ENCODE measurements at places on chromosomes 12 and 14.
A peak's percentile ranks its signal among the peaks of the same experiment; 100 is the strongest.

DNA sequence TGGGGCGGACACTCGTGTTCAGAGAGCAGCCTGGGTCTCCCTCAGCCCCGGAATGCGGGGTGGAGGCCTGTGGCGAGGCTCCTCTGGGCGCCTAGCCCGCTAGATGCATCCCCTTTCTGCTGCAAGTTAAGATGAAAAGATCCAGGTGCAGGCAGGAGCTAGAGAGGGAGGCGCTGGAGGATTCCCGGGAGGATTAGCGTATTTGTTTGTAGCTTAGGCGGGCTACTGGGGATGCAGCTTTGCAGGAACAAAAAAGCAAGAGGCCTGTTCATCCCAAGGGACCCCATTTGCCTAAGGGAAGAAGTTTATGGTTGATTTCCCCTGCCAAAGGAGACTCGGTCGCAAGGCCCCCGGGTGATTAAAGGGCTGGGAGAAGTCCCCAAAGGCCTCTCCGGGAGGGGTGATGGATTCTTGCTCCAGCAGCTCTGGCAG, 824 bp downstream of the CCDC177 start:
- peak; percentile 41 for DNase-seq

- no peak for DNase-seq
Observed at GRCh38 chr14:58414845-58415244, 12.5 kb downstream of the TIMM9 start.

DNA sequence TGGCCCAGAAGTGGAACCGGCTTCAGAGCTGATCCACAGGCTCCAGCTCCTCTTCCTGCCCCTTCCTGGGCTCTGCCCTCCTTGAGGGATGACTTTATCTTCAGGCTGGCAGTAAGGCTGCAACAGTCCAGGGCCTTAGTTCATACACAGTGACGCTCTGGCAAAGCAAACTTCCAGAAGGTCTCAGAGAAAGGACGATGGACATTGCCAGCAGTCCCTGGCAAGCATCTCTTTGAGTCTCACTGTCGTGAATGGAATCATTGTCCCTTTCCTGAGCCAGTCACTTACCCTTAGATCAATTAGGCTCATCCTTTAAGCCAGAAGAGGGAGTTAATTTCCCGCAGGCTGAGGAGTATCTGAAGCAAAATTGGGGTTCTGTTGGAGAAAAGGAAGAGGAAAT, 8.6 kb downstream of the AK7 start:
- DNase-seq, result no peak

DNA sequence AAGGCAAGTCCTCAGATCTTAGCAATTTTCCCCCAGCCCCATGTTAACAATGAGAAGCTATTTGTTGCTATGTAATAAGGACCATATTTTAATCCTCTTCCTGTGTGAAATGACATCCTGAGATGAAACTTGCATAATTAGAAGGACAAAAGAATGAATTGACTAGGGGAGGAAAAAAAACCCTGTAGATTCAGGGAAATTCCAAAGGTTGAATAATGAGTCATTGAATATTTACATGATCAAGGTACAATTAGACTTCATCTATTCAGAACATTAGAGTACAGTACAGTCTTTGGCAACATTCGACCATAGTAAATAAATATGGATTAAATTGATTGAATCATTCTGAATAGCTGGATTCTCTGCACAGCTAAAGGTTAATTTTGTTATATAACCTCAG, 9.4 kb downstream of the MYBPC1 start:
- no peak for DNase-seq

GRCh38 chr12:12010277-12011039, 60.3 kb upstream of the BCL2L14 start:
- DNase-seq, result peak; percentile 93

GRCh38 chr12:53208877-53209463, 1.9 kb upstream of the ITGB7 start:
- peak; percentile 58 for DNase-seq

- DNase-seq, result no peak
Observed at GRCh38 chr12:22334410-22335100, at the start of gene ST8SIA1. Gene ST8SIA1, minus strand, starts transcription at chr12:22334707. Its CDS starts 475 bp downstream, at chr12:22334232.

DNA sequence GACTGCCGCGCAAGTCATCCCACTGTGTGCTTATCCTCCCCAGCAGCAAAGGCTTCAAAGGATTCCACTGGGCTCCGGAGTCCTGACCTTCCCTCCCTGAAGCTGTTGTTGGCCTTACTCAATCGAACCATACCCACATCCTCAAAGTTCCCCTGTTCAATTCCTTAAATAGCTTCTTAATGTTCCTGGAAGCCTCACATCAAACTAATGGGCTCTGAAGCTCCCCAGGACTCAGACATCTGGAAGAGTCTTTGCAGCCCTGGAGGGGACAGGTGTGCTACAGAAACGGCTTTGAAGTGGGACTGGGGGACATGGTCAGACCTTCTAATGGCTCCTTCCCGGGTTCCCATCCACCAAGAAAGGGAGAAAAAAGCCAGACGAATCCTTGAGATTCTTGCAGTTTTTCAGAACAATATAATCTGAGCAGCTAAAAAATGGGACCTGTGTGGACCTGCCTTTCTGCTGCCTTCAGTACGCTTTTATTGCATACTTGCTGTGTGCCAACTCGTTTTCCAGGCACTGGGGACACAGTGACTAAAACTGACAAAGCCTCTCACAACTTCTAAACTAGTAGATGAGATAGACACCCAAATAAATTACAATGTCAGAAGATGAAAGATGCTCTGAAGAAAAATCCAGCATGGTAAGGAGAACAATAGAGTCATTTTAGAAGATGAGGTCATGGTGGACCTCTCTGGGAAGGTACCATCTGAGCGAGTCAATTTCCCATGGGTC, 204.5 kb downstream of the MON2 start:
- DNase-seq, result no peak

- DNase-seq, result no peak
Observed at GRCh38 chr12:57715786-57716185, 21.9 kb downstream of the OS9 start.

DNA sequence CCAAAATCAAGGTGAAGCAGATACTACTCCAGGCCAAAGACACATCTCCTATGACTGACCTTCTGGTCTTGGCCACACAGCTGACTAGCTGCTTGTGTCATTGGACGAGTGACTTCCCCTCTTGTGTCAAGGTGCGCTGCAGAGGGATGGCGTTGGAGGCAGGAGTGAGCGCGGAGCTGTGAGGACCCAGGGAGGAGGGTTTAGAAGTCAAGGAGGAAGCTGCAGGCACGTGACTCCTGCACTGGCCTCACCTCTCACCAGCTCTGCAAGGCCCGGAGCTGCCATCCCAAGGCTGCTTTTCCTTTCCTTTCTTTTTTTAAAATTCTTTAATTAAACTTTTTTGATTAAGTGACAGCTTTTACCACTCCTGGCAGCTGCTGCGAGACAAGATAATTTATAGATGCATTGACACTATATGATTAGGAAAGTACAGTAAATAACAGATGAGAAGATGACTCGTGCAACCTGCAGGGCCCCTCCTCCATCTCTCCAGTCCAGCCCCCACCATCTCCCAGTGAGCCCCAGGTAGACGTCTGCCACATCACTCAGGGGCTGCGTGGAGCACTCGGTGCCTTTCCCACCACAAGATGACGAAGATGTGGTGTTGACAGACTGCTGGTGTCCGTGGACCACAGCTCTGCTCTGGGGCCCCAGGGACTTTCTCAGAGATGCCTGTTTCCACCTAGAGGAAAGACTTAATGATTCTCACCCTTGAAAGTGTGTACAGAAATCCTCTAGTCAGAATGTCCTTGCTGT, 350.6 kb downstream of the CACNA1C start:
- DNase-seq, result peak; percentile 24

- DNase-seq, result peak; percentile 71
Observed at GRCh38 chr12:109385339-109386058, 37.8 kb downstream of the MYO1H start.

DNA sequence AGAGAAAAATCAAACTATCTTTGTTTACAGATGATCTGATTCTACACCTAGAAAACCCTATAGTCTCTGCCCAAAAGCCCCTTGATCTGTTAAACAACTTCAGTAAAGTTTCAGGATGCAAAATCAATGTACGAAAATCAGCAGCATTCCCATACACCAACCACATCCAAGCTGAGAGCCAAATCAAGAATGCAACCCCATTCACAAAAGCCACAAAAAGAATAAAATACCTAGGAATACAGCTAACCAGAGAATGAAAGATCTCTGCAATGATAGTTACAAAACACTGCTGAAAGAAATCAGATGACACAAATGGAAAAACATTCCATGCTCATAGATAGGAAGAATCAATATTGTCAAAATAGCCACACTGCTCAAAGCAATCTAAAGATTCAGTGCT, 265.7 kb downstream of the AEBP2 start:
- DNase-seq, result no peak

DNA sequence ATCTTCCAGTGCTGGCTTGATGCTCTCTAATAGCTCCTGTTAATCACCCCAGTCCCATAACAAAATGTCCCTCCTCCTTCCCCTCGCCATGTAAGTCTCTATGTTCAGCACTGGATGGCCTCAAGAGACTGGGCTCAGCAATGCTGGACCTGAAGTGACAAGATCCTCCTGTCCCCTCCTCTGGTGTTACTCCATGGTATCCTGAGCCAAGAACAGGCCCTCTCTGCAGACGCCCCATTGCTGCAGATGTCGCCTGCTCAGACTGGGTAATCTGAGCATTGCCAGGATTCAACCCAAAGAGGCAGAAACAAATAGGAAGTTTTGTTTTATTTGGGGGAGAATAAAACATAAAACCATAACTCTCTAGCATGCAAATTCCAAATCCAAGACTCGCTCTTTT, 149.7 kb downstream of the NTF3 start:
- DNase-seq, result no peak

GRCh38 chr12:43210485-43211192, 341.4 kb downstream of the ADAMTS20 start:
- DNase-seq, result no peak

DNA sequence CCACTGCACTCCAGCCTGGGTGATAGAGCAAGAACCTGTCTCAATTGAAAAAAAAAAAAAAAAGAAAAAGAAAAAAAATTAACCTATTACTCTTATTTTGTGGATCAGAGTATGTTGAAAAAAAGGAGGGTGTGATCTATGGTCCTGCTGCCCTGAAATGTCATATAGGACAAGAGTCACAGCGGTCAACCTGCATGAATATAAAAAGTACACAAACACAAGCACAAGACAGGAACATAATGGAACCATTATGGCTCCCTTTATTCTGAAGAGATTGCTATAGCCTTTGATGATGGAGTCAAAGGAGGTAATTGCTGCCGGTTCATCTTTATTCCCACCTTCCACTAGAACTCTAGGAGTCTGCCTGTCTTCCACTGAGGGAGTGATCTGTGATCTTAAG, 96.9 kb downstream of the NTN4 start:
- DNase-seq, result no peak

GRCh38 chr14:52992236-52992870, 41.5 kb upstream of the FERMT2 start:
- DNase-seq, result no peak

GRCh38 chr12:40446385-40446784, 221.6 kb downstream of the LRRK2 start:
- no peak for DNase-seq

GRCh38 chr12:56348776-56349175, 10.1 kb downstream of the IL23A start:
- no peak for DNase-seq

DNA sequence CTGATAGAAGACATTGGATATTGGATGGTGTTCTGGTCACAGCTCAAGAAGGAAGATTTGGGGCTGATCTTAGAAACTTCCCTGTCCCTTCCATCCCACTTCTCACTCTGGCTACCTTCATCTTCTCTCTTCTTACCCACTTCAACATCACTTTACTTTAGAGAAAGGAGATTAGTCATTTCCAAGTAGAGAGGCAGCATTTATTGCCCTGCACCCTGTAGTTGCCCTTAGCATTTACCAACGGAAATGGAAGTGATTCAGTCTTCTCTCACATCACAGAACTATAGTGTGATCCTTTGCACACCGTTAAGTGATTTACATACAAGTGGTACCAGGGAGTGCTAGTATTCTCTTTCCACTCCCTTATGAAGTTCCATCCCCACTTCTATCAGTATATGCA, 52.4 kb downstream of the PHLDA1 start:
- no peak for DNase-seq

DNA sequence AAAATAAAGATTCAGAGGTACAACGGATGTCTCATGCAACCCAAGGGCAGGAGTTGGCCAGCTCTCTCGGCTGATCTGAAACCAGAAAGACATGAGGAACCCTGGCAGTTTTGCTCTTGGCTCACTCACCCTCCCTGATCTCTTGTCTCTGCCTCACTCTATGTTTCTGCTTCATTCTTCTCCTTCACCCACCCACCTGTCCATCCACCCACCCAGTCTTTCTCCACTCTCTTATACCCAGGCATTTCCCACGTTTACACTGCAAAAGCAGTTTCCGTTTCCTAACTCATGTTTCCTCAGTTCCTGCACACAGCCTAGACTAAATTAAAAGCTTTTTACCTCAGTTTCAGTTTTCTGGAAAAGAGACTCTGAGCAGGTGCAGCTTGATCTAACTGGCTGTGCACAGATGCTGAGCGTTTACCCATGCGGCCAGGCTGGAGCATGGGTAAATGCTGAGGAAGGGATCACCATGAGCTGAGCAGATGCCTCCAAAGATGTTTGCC, 157.6 kb downstream of the PRKCH start:
- no peak for DNase-seq

- no peak for DNase-seq
Observed at GRCh38 chr12:64790166-64790565, 31.0 kb upstream of the GNS start.

- DNase-seq, result no peak
Observed at GRCh38 chr12:95212586-95212985, 4.7 kb downstream of the FGD6 start.

- DNase-seq, result no peak
Observed at GRCh38 chr12:109016978-109017377, 3.9 kb downstream of the SVOP start.

DNA sequence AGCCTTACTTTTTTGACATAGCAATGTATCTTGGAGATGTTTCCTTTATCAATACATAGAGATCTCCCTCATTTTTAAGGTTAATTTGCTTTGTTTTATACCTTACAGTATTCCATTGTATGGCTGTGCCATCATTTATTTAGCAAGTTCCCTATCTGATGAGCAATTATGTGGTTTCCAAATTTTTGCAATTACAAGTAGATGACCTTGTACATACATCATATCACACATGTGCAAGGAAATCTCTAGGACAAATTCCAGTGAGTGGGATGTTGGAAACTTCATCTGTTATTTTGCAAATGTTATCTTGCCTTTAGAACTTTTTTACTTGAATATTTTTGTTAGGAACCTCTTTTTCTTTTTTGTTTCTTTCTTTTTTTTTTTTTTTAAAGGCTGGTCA, 49.7 kb downstream of the DRAM1 start:
- DNase-seq, result no peak
